Activated T-helper 17 cell treated with anti-CD3 and anti-CD28 coated beads, Interleukin-2, amount 50 U/mL, for 72 hours (primary cell): ENCODE measurements at places on chromosomes 16 and 17. TPM values are rescaled to one million over a fixed set of nuclear protein-coding genes. Genes with fewer than 3 reads are reported as not detected.

OR3A3 gene
- total RNA-seq, result not detected

NOTUM gene
- total RNA-seq, result 6.8 TPM

CASKIN2 gene
- 2.9 TPM for total RNA-seq

CDC6 gene
- 60.9 TPM for total RNA-seq

GRCh38 chr17:40451420-40451819, 8.2 kb downstream of the IGFBP4 start:
- ATAC-seq, result no peak

GRCh38 chr17:32626379-32626791, 139.6 kb downstream of the CDK5R1 start:
- ATAC-seq, result no peak

DNA sequence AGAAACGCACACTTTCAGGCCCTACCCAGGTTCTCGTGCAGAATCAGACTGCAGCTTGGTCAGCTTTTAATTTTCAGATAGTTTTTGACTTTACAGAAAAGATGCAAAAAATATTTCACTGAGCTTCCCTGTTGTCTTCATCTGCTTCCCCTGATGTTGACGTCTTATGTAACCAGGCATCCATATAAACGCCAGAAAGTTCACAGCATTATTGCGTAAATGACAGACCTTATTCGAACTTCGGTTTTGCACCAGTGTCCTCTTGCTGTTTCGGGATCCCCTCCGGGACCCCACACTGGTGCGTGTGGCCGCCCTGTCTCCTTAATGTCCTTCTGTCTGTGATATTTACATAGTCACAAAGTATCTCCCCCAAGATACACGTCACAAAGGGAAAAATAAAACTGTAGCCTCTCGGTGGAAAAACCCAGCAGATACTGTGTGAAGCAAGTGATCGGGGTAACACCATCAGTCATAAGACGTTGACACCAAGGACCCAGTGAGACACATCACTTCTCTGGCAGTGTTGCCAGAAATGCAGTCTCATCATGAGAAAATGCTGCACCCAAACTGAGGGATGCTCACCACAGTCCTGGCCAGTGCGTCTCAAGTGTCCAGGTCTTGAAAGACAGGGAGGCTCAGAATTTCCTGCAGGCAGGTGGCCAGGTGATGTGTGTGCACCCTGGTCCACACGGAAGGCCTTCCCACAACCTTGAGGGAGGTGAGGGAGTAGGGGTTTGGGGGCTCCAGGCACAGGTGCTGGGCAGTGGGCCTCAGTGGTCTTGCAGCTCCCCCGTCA, 4.3 kb downstream of the BANP start:
- peak; percentile 6 for ATAC-seq

DNA sequence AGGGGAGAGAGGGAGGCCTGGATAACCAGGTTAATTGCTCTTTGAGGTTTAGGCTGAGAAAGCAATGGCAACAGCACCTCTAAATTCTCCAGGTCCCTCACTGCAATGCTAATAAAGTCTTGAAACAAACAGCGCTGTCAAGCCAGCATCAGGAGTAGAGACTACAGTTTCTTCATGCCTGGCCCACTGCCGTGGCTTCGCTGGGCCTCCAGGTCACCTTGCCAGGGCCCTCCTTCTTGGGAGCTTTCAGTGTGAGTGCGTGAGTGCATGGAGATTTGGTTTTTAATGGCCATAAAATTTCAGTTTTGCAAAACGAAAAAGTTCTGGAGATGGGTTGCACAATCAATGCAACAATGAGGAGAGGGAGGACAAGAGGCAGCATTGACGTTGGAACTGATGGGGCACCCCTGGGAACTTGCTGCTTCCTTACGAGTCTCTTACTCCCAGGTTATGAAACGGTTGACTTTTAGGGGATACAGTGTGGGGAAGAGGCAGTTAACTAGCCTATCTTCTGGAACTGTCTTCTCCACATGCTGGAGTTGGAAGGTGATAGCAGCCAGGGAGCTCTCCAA, 229.4 kb downstream of the XYLT1 start:
- ATAC-seq, result no peak

GRCh38 chr16:57730771-57731730, 4.5 kb upstream of the KATNB1 start:
- ATAC-seq, result no peak

DNA sequence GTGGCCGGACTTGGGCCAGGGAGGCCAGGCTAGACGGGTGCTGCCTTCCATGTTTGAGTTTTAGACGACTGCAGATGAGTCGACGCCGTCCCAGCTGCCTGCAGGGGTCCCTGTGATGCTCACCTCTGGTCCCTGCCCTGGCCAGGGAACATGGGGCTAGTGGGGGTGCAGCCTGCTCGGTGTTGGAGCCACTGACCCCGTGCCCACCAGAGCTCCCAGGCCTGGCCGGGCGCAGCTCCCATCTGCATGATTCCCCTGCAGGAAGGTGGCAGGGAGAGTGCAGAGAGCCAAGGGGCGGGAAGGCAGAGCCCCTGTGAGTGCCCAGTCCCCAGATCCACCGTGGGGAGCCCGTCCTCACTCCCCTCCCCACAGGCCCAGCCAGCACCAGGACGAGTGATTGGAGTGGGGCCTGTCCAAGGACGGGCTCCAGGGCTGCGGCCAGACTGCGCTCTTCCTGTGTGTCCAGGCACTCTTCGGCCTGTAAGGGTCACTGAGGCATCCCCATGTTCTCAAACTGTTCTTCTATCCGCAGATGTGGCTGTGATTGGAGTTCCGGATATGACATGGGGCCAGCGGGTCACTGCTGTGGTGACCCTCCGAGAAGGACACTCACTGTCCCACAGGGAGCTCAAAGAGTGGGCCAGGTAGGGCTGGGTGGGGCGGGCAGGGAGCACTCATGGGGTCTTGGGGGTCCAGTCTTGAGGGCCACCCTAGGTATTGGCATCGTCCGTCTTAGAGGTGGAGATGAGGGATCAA, 26.0 kb upstream of the CDH15 start:
- no peak for ATAC-seq

DNA sequence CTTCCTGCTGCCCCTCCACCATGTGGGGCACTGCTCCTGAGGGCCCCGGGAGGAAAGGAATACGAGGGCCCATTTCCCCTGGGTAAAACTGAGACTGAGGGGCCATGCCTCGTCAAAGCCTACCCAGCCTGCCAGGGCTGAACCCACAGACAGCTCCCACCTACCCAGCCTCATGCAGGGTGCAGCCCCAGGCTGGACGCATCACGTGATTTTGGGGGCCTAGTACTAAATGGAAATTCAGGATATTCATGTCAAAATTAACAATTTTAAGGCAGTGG, 3.4 kb upstream of the OSGIN1 start:
- no peak for ATAC-seq

- ATAC-seq, result no peak
These were observed 16.6 kb downstream of the RTN4RL1 start for GRCh38 chr17:2008332-2009126.

DNA sequence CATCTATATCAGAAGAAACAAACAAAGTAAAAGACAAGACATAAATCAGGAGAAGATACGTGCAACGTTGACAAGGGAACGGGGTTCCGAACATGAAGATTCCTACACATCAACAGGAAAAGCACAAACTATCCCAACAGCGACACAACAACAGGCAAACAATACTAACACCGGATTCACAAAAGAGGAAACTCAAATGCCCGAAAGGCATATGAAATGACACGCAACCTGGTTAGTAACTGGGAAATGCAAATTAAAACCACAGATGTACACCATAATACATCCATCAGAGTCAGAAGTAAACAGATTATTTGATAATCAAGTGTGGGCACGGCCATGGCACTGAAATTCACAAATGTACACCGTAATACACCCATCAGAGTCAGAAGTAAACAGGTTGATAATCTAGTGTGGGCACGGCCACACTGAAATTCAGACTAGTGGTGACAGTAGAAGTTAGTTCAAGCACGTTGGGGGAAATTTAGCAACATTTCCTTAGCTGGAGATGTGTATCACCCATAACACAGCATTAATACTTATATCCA, 171.9 kb upstream of the RPH3AL start:
- no peak for ATAC-seq

GRCh38 chr16:67248073-67248400, 742 bp upstream of the SLC9A5 start:
- ATAC-seq, result no peak

DNA sequence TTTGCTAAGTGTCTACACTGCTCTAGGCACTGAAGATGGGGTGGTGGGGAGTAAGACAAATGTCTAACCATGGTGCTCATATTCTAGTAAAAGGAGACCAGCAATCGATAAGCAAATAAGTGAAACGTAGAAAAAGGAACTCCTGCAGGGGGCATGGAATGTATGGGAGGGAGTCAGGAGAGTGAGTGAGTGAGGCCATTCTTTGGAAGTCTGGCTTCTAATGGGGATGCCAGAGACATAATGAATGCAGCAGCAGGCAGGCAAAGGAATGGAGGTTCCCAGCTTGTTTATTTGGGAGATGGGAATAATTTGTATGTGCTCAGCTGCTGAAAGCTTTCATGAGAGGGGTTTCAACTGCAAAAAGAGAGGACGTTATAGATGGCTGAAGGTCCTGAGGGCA, 216.4 kb upstream of the DYNLRB2 start:
- ATAC-seq, result no peak
